ENCODE measurements at places on chromosomes 2 and 18.

DNA sequence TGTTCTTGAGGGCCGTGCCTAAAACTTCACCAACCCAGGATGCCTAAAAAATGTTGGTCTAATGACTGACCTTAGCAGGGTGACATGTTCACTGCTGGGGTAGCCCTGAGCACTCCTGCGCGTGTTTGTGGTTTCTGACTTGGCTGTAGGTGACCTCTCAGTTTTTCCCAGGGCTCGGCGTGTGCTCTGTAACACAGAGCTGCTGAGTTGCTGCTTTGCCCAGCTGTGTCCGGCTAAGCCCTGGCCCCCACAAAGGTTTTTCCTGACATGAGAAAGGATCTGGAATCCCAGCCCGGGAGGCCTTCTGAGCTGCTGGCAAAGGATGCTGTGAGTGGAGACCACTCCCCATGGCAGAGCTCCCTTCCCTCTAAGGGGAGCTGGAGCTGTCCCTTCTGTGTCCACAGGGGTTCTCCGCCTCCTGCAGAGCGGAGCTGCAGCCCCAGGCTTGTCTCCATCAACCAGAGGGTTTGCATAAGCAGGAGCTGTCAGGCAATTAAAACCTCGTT, 52.7 kb downstream of the CRIM1 start:
- no peak for DNase-seq

DNA sequence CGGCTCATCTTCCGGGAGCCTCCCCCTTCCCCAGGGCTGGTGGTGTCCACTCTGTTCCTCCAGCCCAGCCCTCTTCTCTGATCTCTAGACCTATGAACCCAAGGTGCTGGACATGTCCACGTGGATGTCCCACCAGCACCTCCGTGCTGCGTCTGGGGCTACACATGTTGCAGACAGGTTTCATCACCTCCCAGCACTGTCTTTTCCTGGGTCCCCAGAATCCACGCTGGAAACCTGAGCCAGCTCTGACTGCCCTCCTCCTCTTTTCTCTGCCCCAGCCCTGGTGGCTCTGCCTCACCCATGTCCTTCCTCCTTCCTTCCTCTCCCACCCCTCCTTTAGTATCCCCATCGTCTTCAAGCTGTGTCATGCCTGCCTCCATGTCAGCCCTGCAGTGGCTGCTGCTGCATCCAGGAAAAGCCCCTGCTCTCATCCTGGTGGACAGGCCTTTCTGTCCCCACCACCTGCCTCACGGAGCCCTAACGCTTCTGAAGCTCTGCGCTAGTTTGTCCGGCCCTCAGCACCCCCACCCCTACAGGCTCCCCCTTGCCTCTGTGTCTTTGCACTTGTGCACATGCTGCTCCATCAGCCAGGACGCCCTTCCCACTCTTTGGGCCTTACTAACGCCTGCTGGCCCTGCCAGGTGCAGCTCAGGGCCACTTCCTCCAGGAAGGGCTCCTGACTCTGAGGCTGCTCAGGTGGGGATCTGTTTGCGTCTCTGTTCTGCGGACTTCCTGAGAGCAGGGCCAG, 105.9 kb downstream of the DYSF start:
- DNase-seq: no peak

GRCh38 chr2:96359310-96359709, 23.7 kb downstream of the NCAPH start:
- DNase-seq: no peak

GRCh38 chr2:76251342-76251741, 540.6 kb upstream of the GCFC2 start:
- DNase-seq: no peak

GRCh38 chr18:8046441-8046840, 479.3 kb downstream of the PTPRM start:
- no peak for DNase-seq

All from activated T-cell treated with anti-CD3 and anti-CD28 coated beads for 48 hours (primary cell).